Activated CD4-positive, alpha-beta T cell treated with anti-CD3 and anti-CD28 coated beads for 4 hours (primary cell): ENCODE measurements at places on chromosomes 4 and X.

DNA sequence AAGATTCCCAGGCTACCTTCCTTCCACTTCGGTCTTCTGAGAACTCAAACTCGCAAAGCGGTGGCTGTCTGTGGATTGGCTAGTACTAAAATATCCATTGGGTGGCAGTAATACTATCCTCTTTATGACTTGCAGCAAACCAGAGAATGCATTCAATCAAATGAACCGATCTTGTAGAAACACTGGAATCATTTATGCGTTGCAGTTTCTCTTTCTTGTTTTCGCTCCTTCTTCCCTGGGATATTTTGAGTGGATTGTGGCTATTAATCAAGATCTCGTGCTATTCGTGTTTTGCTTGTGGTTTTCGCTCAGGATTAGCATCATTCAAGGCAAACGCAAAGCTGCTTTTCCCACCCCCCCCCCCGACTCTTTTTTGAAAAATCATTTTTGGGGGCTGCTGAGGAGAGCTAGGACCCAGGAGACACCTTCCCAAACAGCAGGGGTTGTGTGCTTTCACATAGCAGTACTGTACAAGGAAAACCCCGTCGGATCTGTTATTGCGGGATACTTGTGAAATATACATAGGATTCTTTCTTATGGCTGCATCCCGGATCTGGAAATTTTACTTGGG, at the start of gene IL1RAPL1:
TSS of gene IL1RAPL1 (plus strand) at position 466 of the 571 bp plus-strand sequence.
- no peak for DNase-seq

GRCh38 chr4:16082041-16082425, 1.8 kb downstream of the PROM1 start:
- no peak for DNase-seq

DNA sequence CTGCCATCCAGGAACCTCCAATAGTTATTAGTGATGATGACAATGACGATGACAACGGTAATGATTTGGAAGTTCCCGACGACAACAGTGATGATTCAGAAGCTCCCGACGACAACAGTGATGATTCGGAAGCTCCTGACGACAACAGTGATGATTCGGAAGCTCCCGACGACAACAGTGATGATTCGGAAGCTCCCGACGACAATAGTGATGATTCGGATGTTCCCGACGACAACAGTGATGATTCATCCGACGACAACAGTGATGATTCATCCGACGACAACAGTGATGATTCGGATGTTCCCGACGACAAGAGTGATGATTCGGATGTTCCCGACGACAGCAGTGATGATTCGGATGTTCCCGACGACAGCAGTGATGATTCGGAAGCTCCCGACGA, 14.7 kb downstream of the CXCR3 start:
- no peak for DNase-seq

GRCh38 chr4:107125496-107125895, 89.4 kb upstream of the DKK2 start:
- no peak for DNase-seq

- DNase-seq: no peak
Observed at GRCh38 chr4:72558655-72559054, 10.4 kb downstream of the ADAMTS3 start.

GRCh38 chr4:34643476-34643875, 1600.8 kb downstream of the ARAP2 start:
- DNase-seq: no peak

GRCh38 chr4:63361066-63361465, 1048.2 kb downstream of the TECRL start:
- no peak for DNase-seq

DNA sequence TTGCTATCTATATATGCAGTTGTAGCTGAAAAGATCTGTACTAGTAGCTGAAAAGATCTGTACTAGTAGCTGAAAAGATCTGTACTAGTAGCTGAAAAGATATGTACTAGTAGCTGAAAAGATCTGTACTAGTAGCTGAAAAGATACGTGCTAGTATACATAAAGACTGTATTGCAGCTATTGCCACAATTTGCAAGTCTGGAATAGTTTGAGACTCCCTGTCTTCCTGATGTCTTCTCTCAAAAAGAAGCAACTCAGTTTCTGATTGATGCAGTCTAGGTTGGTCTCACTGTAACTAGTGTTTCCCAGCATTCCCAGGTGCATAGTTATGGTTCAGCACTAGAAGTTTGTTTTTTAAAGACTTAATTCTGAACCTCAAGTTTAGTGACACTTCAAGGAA, 15.0 kb downstream of the SLAIN2 start:
- DNase-seq: no peak

DNA sequence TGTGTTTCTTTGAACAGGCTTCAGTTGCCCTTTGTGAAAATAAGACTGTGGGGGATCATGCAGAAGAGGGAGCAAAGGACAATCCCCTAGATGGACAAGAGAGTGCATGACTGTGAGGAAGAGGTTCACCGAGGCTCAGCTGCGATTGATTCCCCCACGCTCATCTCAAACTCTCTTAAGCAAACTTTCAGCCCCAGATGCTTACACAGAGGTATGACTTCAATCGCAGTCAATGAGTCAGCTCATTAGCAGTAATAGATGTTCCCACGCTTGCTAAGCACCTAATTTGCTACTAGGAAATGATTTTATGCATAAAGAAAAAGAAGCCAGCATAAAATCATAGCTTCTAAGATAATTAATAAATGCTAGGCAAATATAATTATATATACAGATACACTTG, 2256.1 kb upstream of the AGA start:
- DNase-seq: no peak

GRCh38 chr4:74615411-74615810, 170.5 kb downstream of the AREG start:
- DNase-seq: no peak

GRCh38 chrX:19198473-19198872, 76.2 kb upstream of the ADGRG2 start:
- DNase-seq: no peak

GRCh38 chrX:21932292-21933002, 8.1 kb upstream of the SMS start:
- DNase-seq: no peak

DNA sequence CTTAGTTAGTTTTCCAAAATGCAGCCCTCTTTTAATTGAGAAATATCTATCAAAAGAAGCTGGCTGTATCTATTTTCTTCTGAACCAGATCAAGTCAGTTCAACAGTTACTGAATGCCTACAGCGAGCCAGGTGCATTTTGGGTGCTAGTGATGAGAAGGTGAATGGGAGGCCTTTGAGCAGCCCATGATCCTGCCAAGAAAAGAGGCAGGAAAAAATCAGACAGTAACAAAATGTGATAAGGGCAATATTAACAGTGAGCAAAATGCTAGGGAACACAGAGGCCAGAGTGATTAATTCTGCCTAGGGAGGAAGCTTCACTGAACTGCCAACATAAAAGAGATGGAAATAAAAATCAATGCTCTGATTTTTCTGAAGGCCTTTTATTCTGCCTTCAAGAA, 248.5 kb downstream of the SNCA start:
- DNase-seq: no peak

GRCh38 chrX:109632906-109633504, 8.0 kb upstream of the KCNE5 start:
- DNase-seq: no peak

- no peak for DNase-seq
Observed at GRCh38 chr4:135949931-135950330, 1582.4 kb downstream of the PCDH18 start.

GRCh38 chrX:115562480-115562847, 1.5 kb downstream of the PLS3 start:
- DNase-seq: no peak

DNA sequence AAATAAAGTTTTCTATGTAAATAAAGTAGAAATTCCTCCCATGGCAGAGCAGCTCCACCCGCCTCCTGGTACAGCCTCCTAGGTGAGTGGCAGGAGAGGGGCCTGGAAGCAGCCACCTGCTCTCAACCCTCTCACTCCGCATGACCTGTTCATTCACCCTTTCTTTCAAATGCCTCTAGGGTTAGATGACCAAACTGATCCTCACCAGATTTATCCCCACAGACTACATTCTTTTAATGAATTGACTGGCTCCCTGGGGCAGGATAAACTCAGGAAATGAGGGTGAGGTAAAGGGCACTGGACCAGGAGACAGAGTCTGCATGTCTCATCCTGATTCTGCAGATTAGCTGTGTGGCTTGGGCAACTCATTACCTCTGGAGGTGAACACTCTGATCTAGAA, 32.6 kb upstream of the NKX6-1 start:
- DNase-seq: no peak

DNA sequence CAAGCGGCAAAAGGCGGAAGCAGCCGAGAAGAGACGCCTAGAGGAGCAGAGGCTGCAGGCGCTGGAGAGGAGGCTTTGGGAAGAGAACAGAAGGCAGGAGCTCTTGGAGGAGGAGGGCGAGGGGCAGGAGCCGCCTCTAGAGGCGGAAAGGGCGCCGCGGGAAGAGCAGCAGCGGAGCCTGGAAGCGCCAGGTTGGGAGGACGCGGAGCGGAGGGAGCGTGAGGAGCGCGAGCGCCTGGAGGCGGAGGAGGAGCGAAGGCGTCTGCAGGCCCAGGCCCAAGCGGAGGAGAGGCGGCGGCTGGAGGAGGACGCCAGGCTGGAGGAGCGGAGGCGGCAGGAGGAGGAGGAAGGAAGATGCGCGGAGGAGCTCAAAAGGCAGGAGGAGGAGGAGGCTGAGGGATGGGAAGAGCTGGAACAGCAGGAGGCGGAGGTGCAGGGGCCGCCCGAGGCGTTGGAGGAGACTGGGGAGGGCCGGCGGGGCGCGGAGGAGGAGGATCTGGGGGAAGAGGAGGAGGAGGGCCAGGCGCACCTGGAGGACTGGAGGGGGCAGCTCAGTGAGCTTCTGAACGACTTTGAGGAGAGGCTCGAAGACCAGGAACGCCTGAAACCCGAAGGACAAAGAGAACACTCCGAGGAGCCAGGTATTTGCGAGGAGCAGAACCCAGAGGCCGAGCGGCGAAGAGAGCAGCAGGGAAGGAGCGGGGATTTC, 72.9 kb downstream of the AASDH start:
- DNase-seq: no peak

DNA sequence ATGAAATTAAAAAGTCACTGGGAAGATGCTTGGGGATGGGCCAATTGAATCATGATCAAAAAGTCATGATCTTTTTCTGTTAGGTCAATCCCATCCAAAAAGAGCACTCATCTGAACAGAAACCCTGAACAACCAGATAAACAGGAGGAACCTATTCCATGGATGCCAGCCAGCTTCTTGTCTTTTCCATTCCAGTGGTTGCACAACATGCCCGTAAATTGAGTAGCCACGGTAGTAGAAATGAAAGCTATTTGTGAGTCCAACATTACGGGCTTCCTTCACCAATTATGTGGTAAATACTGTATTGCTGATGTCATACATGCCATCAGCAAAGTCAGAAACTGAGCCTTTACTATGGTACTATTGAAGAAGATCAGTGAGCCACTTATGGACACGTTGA, 982.4 kb upstream of the HS3ST1 start:
- DNase-seq: no peak

DNA sequence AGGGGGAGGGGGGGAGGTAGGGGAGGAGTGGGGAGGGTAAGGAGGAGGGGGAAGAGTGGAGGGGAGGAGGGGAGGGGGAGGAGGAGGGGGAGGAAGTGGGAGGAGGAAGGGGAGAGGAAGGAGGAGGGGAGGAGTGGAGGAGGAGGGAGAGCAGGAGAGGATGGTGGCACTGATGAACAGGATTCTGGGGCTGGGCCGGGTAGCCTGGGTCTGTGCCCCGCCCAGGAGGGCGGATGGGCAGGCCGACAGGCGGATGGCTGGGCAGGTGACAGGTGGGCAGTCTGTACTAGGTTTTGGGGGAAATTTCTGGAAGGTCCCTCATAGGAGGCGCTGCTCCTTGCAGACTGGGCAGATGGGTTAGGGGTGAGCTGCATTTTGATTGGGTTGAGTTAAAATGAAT, 66.0 kb upstream of the ADRA2C start:
- DNase-seq: no peak

DNA sequence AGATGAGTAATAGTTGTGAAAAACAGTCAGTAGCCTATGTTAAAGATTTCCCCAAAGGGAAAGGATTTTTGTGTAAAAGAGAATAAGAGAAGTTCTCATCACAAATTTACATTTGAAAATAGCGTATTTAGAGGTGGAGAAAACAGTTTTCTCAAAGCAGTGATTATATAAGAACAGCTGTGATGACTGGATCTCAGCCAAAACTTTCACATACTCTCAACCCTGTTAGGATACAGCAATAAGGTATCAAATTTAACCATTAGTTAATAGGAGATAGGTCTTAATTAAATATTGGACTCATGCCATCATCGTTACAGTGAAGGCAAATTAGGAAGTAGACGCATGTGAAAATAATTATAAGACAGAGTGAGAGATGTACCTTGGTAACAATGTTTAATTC, 622.7 kb downstream of the PCDH18 start:
- no peak for DNase-seq

- DNase-seq: no peak
Observed at GRCh38 chrX:37684973-37685372, 618 bp upstream of the XK start.

DNA sequence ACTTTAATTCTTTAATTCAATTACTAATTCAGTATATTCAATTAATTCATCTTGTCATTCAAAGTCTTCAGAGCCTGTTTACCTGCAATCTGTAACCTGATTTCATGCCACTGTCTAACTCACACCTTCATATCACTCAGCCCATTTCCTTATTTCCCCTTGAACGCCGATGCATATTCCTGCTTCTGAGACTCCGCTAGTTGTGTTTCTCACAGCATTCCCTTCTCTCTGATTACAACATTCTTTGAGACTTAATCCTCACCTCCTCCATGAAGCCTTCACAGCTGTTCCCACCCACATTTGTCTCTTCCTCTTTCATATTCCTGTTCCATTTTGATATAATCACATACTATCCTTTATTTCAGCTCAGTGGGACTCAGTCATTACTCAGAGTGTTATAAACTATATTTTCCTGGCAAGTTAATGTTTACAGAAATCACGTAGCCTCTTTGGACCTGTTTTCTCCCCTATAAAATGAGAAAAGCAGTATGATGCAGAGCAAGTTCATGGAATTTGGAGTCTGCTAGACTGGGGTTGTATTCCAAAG, 69.0 kb downstream of the MAP9 start:
- DNase-seq: no peak

GRCh38 chr4:39426728-39427127, 20.0 kb downstream of the KLB start:
- no peak for DNase-seq

- DNase-seq: no peak
Observed at GRCh38 chr4:78061939-78062570, 4.9 kb downstream of the FRAS1 start.

- DNase-seq: no peak
Observed at GRCh38 chr4:84492290-84492689, 6.8 kb downstream of the NKX6-1 start.

- no peak for DNase-seq
Observed at GRCh38 chr4:105135785-105136184, 10.9 kb upstream of the TET2 start.

- DNase-seq: no peak
Observed at GRCh38 chr4:87409420-87409939, 12.9 kb upstream of the NUDT9 start.

- no peak for DNase-seq
Observed at GRCh38 chrX:53223068-53223693, 1.8 kb downstream of the KDM5C start.

- no peak for DNase-seq
Observed at GRCh38 chr4:113846433-113846832, 84.9 kb upstream of the CAMK2D start.

- DNase-seq: no peak
Observed at GRCh38 chrX:136674270-136674985, 26.5 kb downstream of the CD40LG start.

- DNase-seq: no peak
Observed at GRCh38 chrX:54223581-54223980, 40.5 kb upstream of the FAM120C start.

- no peak for DNase-seq
Observed at GRCh38 chr4:7124689-7125442, 57.0 kb upstream of the GRPEL1 start.

- no peak for DNase-seq
Observed at GRCh38 chr4:14076776-14077175, 449.3 kb upstream of the BOD1L1 start.
